Naive thymus-derived CD8-positive, alpha-beta T cell (primary cell): ENCODE measurements at places on chromosomes 3 and 15. TPM values are rescaled to one million over a fixed set of nuclear protein-coding genes. Genes with fewer than 3 reads are reported as not detected.
A peak's percentile ranks its signal among the peaks of the same experiment; 100 is the strongest.

The GP9 gene
- not detected for total RNA-seq

The TRPM1 gene
- total RNA-seq, result not detected

- DNase-seq, result no peak
Measured at GRCh38 chr3:133162265-133162664, 124.1 kb downstream of the TMEM108 start.

- DNase-seq, result peak; percentile 80
Measured at GRCh38 chr3:13621381-13622221, 72.7 kb downstream of the FBLN2 start.

DNA sequence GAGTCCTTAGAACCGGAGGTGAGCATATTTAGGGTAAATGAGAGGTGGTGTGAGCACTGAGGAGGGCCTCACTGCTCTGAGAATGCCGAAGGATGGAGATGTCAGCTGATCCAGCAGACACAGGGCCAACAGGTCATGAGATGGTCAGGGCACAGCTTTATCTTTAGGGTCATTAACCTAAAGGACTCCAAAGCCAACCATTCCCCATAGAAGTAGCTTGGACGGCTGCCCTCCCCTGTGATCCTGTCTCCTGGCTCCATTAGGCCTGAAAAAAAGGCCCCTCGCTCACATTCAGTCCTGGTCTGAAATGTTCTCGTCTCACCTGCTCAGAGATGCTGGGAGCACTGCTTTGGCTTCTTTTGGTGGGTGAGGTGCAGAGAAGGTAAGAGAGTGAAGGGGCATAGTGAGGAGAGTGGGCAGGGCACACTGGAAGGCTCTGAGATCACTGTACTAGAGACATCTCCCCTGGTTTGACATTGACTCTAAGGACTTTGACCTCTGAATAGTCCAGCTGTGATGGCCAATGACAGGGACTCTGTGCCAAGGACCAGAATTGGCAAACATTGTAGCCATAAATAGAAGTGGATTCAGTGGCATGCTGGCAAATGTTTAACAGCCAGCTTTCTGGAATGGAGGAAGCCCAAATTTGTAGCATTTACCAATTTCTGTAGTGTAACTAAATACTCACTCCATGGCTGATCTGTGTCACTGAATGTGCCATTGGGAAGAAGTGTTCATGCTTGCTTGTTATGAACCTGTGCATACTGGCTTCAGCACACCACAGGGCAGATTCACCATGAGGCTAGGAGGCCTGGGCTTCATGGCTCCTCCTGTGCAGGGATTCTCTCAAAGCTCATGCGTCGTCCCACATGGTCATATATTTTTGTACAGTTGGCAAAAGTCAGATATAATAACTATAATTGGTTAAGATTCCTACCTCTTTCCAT is 76.2 kb upstream of the MRPS22 start:
- no peak for DNase-seq

The CLDN16 gene
- total RNA-seq, result not detected
